ENCODE measurements at places on chromosomes 16 and 17.

GRCh38 chr16:30601966-30602365 lies 8.2 kb downstream of the ZNF689 start:
- H3K4me1 ChIP-seq, result no peaks in the 10 kb centered on the region
- peaks cover 27% of the 10 kb centered on the region for H3K36me3 ChIP-seq
- no peak overlapping the region for H3K4me3 ChIP-seq
- DNase-seq, result no peak

DNA sequence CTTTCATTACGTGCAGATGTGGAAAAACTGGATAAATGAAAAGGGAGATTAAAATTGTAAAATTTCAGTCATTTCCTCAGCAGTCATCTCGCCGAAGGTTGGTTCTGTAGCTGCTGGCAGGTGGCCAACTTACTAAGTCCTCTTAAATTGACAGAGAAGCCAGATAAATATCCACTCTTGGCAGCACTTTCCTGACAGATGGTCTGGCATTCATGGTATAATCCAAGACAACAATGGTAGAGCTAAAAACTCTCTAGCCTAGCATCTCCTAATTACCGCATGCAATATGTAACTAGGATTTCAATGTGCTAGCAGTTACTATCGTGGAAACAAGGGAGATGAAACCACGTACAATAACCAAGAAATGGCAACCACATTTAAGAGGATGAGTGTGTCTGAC lies 306.3 kb downstream of the CNTNAP4 start:
- H3K36me3 ChIP-seq, result no peaks in the 10 kb centered on the region
- H3K27me3 ChIP-seq, result no peaks in the 10 kb centered on the region
- H3K27ac ChIP-seq, result no peak overlapping the region

DNA sequence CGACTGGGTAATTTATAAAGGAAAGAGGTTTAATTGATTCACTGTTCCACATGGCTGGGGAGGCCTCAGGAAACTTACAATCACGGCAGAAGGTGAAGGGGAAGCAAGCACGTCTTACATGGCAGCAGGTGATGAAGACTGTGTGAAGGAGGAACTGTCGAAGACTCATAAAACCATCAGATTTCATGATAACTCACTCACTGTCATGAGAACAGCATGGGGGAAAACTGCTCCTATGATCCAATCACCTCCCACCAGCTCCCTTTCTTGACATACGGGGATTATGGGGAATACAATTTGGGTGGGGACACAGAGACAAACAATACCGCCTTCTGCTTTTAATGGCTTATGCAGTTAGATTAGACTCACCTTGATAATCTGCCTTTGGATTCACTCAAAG lies 19.4 kb upstream of the IRF8 start:
- H3K36me3 ChIP-seq, result no peaks in the 10 kb centered on the region
- H3K4me3 ChIP-seq, result no peak overlapping the region
- no peaks in the 10 kb centered on the region for H3K27me3 ChIP-seq
- no peaks in the 10 kb centered on the region for H3K4me1 ChIP-seq
- H3K27ac ChIP-seq, result no peak overlapping the region
- no peak for DNase-seq

DNA sequence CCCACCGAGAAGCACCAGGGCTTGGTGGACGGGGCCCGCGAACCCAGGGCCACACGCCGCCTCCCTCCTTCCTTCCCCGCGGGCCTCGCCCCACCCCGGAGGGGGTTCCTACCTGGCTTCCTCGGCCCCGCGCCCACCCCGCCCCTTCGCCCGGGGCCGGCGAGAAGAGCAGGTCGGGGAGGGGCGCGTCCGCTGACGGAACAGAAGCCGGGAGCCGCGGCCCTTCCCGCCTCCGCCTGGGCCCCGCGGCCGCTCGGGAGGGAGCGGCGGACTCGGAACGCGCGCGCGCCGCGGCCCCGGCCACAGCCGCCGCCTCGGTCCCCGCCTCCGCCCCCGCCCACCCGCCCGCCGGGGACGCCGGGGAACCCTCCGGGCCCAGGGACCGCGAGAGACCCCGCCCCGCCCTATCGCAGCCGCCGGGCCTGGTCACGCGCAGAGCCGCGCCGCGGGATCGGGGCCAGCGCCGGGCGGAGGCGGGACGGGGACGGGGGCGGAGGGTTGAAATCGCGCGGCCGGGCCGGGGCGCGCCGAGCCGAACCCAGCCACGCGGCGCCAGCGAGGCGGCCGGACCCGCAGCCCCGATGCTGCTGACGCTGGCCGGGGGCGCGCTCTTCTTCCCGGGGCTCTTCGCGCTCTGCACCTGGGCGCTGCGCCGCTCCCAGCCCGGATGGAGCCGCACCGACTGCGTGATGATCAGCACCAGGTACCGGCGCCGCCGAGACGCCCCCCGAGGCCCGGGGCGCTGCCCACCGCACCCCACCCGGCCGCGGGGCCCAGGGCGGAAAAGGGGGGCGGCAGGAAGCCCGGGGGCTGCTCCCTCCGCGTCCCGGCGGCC lies at the start of gene TLCD3A:
Gene TLCD3A (plus strand): TSS at position 530 of the 835 bp plus-strand sequence. CDS start 52 bp downstream, at position 582.
- H3K27ac ChIP-seq, result peak within 1 kb of the TSS; percentile 84
- peak within 1 kb of the TSS; percentile 94 for H3K4me3 ChIP-seq
- no peaks in the 10 kb centered on the region for H3K27me3 ChIP-seq
- no peaks in the 10 kb centered on the region for H3K36me3 ChIP-seq
- DNase-seq, result peak; percentile 86

DNA sequence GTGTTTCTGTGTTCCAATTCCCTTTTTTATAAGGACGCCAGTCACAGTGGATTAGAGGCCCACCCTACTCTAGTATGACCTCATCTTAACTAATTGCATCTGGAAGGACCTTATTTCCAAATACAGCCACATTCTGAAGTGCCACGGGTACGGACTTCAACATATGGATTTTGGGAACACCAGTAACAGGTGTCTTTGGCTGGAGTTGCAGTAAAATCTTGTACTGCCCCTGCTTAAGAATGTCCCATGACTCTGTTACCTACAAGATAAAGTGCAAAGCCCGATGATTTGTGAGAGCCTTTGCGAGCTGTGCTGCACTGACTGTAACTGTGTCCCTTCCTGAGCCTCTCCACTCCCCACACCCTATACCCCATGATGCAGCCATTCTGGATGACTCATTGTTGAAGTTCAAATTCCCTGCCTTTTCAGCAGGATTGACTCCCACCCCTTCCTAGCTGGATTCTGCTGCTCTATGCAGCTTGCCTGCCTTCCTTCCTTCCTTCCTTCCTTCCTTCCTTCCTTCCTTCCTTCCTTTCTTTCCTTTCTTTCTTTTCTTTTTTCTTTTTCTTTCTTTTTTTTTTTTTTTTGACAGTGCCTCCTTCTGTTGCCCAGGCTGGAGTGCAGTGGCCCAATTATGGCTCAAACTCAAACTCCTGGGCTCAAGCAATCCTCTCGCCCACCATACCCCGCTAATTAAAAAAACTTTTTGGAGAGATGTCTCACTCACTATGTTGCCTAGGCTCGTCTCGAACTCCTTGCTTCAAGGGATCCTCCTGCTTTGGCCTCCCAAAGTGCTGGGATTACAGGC lies 2.1 kb downstream of the HCRT start:
- DNase-seq, result no peak
- H3K4me1 ChIP-seq, result peaks cover 28% of the 10 kb centered on the region
- H3K27ac ChIP-seq, result peak overlapping the region; percentile 72

- peaks cover 98% of the 10 kb centered on the region for H3K4me1 ChIP-seq
- no peak overlapping the region for H3K4me3 ChIP-seq
- peaks cover 17% of the 10 kb centered on the region for H3K36me3 ChIP-seq
- H3K27me3 ChIP-seq, result no peaks in the 10 kb centered on the region
Observed at GRCh38 chr16:20865420-20866131, 34.6 kb downstream of the DCUN1D3 start.

DNA sequence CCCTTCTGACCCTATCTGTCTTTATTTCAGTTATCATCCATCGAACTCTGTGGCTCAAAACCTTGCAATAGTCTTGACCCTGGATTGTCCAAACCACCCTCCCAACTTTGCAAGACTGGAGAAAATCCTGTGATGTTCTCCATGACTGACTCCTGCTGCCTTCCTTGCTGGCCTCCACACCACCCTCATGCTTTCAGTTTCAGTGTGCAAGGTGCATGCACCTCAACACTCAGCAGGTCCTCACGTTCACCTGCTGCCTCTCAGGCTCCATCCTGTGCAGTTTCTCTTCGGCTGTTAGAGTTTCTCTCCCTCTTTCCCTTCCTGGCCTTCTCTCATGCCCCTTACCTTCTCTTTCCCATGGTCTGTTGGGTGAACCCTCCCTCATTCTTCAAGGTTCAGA lies 59.4 kb upstream of the ASIC2 start:
- no peak overlapping the region for H3K4me3 ChIP-seq
- no peaks in the 10 kb centered on the region for H3K36me3 ChIP-seq
- no peak overlapping the region for H3K27ac ChIP-seq
- no peak for DNase-seq
- H3K27me3 ChIP-seq, result no peaks in the 10 kb centered on the region

GRCh38 chr17:81341516-81342268 lies 46.6 kb upstream of the SLC38A10 start:
- H3K27me3 ChIP-seq, result no peaks in the 10 kb centered on the region
- no peaks in the 10 kb centered on the region for H3K36me3 ChIP-seq
- no peak for DNase-seq
- peak overlapping the region; percentile 92 for H3K27ac ChIP-seq

GRCh38 chr17:43860077-43860725 lies 13.2 kb downstream of the CD300LG start:
- peaks cover 24% of the 10 kb centered on the region for H3K4me1 ChIP-seq
- peak; percentile 66 for DNase-seq
- H3K27me3 ChIP-seq, result peaks cover 22% of the 10 kb centered on the region
- no peak overlapping the region for H3K4me3 ChIP-seq
- H3K36me3 ChIP-seq, result no peaks in the 10 kb centered on the region
- peak overlapping the region; percentile 84 for H3K27ac ChIP-seq

DNA sequence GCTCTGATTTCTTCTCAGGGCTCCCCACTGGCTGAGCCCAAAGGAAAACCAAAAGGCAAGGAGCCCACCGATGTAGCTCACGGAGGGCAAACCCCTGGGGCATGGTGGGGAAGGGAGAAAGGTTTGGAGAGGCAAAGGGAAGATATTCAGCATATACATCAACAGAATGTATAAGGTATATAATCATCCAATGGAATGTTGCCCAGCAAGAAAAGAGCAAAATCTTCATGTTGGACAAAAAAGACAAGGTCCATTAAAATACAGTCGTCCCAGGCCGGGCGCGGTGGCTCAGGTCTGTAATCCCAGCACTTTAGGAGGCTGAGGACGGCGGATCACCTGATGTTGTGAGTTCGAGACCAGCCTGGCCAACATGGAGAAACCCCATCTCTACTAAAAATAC lies 1.6 kb downstream of the CPPED1 start:
- no peak for DNase-seq
- no peaks in the 10 kb centered on the region for H3K36me3 ChIP-seq
- peak overlapping the region; percentile 45 for H3K27ac ChIP-seq
- H3K4me3 ChIP-seq, result peak overlapping the region; percentile 15
- no peaks in the 10 kb centered on the region for H3K27me3 ChIP-seq
- peaks cover 18% of the 10 kb centered on the region for H3K4me1 ChIP-seq

DNA sequence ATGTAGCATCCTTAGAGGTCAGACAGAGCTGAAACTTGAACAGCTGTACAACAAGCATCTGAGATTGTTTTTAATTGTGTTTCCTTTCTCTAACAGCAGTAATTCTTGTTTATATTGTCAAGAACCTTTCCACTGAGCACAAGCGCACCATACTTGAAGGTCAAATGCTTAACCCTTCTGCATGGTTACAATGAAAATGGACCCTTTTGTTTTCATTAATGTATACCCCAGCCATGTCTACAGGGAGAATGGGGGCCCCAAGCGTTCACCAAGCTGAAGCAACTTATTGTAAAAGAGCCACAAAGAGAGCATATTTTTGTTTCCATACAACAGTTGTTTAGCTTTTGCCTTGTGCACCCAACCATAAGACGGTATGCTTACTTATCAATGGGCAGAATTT lies 210.8 kb downstream of the FTO start:
- no peak overlapping the region for H3K4me3 ChIP-seq
- H3K36me3 ChIP-seq, result no peaks in the 10 kb centered on the region
- H3K27ac ChIP-seq, result no peak overlapping the region
- no peaks in the 10 kb centered on the region for H3K4me1 ChIP-seq
- H3K27me3 ChIP-seq, result no peaks in the 10 kb centered on the region

DNA sequence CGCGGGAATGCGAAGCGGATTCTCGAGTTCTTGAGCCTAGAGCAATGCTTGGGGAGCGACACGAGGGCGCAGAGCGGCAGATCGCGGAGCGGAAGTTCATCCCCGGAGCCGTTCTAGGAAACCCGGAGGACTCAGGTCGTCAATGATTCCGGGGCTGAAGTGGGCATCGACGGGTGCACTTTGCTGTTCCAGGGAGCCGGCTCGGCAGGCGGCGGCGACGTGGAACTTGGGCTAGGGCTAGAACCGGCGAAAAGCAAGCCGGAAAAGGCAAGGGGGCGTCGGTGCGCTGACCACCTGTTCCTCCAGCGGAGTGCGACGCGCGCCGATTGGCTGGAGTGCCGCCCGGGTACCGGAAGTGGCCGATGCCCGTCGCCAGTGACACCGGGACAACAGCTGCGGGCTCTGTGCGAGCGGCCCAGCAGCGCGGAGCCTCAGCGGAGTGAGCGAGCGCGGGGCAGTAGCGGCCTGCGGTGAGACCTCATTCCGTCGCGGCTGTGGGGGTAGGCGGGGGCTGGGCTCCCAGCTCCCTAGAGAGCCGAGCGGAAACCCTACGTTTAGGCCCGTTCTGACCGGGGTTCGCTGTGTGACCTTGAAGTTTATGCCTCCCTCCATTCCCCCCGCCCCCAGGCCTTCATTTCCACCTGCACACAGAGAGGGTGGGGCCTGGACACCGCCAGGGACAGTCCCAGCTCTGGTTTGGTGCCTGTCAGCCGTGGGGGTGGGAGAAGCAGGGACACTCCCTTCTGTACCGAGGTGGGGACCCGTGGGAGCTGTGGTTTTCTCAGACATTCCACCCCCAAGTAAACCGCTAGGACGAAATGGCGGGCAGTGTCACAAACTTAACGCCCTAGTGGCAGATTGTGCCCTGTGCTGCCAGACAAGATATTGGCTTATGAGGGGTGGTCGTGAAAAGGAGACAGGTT lies at the start of gene ZFP3:
Gene ZFP3 (plus strand): TSS at position 362 of the 923 bp plus-strand sequence. CDS start 13,038 bp downstream, outside the sequence.
- peak within 1 kb of the TSS; percentile 90 for H3K4me3 ChIP-seq
- no peaks in the 10 kb centered on the region for H3K27me3 ChIP-seq
- peak; percentile 89 for DNase-seq
- peaks cover 14% of the 10 kb centered on the region for H3K36me3 ChIP-seq

DNA sequence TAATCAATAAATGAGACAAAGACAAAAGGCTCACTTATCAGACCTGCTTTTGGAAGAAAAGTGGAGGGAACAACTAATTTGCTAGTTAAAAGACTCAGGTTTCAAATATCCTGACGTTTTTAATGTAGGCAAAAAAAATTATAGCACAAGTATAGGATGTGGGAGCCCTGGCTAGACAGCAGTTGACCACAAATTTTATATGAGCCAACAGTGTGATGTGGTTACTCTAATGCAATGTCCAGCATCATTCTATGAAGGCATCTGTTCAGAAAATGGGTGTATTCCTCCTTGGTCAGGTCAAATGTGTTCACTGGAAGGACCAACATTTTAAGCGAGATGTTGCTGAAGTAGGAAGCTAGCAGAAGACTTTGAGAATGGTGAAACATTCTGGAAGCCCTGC lies 237.4 kb downstream of the MAP2K6 start:
- no peak overlapping the region for H3K4me3 ChIP-seq
- no peak overlapping the region for H3K27ac ChIP-seq
- no peaks in the 10 kb centered on the region for H3K36me3 ChIP-seq
- no peaks in the 10 kb centered on the region for H3K4me1 ChIP-seq
- H3K27me3 ChIP-seq, result no peaks in the 10 kb centered on the region

Measured in tibial artery (tissue), 4 donors.